ENCODE measurements at places on chromosomes 1 and 21.

DNA sequence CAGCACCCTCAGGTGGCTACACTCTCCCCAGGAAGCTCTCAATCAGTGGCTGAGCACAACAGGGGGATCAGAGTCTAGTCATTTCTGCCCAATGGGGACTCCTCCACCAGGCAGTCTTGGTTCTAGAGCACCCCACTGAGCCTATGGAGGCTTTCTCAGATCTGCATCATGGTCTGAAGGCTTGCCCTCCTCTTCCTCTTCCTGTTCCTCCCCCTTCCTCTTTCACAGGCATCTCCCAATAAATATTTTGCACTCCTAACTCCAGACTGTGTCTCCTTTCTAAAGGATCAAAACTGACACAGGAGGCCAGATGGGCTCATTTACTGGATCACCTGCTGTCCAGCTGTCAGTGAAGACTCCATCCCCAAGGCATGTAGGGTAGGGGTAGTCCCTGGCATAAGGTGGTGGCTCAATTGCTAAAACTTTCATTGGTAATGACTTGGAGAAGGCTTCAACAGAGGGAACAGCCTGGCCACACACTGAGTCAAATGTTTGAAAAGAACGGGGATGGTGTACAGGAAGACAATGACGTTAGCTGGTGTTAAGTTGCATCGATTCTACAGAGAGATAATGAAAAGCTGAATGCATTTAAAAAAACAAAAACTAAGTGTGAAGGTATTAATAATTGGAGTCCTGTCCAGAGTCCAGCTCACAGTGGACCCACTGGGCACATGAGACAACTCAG lies 84.2 kb upstream of the SLC2A1 start:
- DNase-seq, result no peak

- DNase-seq, result no peak
Measured at GRCh38 chr1:26986658-26987057, 6.8 kb upstream of the TRNP1 start.

- DNase-seq, result no peak
Measured at GRCh38 chr1:183678819-183679218, 25.7 kb upstream of the APOBEC4 start.

GRCh38 chr1:185463011-185463410 lies 146.0 kb upstream of the IVNS1ABP start:
- DNase-seq, result no peak

GRCh38 chr1:220219136-220219442 lies 53.2 kb downstream of the RAB3GAP2 start:
- DNase-seq, result no peak

DNA sequence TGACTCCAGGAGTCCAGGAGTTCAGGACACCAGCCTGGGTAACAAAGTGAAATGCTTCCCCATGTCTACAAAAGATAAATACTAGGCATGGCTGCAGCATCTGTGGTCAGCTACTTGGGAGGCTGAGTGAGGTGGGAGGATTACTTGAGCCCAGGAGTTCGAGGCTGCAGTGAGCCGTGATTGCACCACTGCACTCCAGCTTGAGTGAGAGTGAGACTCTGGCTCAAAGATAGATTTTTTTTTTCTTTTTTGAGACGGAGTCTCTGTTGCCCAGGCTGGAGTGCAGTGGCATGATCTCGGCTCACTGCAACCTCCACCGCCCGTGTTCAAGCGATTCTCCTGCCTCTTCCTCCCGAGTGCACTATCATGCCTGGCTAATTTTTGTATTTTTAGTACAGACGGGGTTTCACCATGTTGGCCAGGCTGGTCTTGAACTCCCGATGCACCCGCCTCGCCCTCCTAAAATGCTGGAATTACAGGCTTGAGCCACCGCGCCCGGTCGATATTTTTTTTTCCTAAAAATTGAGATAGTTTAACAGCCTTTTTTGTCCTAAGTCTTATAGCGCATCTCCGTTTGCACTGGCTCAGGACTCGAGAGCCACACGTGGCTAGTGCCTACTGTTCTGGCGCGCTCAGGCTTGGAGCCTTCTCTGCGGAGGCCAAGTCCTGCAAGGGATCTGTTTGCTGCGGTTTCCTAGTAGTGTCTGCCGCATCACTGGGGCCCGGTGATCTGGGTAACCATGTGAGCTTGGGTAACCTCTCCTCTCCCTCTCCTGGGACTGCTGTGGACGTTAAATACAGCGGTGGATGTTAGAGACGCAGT lies 1.0 kb upstream of the MFN2 start:
- DNase-seq, result no peak

- no peak for DNase-seq
Measured at GRCh38 chr1:68167211-68167610, 65.1 kb downstream of the WLS start.

GRCh38 chr1:226886122-226886901 lies 15.9 kb downstream of the PSEN2 start:
- no peak for DNase-seq

DNA sequence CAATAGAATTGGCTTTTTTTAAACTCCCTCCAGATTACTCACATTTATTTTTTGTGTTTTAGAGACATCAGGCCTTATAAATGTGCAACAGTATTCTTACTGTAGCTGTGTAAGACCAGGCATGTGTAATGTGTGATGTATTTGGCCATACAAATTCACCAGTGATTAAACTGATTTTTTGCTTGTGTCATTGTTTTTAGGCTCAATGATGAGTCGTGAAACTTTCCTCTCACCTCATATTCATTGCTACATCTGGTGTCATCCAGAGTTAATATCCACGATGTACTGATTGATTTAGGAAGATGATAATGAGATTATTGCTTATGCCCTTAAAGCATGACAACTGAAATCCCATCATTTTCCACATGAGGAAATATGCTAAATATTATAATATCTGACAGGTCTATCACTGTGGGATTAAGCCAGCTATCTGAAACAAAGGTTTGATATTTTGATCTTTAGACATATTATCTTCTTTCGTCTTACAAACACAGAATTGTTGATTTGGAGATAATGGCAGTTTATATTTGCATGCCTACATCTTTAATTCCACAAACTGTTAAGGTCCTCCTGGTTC lies 487.9 kb downstream of the PTBP2 start:
- no peak for DNase-seq

DNA sequence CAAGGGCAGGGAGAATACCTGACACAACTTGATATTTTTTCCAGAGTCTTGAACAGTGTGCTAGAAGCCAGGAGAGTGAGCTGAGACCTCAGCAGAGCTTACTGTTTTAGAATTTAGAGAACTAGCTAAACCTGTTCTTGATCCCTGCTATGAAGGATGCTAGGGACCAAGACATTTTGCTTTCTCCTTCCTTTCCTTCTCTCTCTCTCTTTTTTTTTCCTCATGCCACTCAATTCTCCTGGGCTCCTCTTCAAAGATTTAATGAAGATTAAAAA lies 99.0 kb downstream of the NGF start:
- no peak for DNase-seq

- no peak for DNase-seq
Measured at GRCh38 chr1:7313826-7314225, 457.3 kb upstream of the VAMP3 start.

DNA sequence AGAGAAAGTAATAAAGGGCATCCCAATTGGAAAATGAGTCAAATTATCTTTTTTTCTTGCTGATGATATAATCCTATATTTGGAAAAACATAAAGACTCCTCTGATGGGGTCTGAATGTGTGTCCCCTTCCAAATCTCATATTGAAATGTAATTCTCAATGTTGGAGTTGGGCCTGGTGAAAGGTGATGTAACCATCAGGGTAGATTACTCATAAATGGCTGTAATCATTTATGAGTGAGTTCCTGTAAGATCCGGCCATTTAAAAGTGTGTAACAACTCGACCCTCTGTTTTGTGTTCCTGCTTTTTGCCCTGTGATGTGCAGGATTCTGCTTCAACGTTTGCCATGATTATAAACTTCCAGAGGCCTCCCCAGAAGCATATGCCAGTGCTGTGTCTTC lies 44.3 kb upstream of the MAP1LC3C start:
- DNase-seq, result no peak

DNA sequence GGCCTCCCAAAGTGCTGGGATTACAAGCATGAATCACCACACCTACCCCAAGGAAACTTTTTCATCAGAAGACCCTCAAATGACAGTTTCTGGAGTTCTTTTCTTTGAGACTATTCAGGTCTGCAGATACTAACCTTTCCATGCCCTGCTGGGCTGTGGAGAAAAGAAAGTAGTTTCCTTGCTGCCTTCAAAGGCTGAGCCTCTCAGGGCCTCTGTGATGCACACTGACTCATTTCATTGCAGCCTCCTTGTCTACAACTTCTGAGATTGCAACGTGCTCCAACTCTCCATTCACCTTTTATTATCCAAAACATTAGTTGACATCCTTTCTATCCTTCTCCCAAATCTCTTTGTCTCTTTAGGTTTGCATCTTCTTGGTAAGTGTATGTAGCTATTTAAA lies 8.8 kb upstream of the SAMSN1 start:
- no peak for DNase-seq

GRCh38 chr21:46038871-46039397 lies 57.4 kb downstream of the COL6A1 start:
- no peak for DNase-seq

GRCh38 chr21:35197992-35198431 lies 148.9 kb upstream of the RUNX1 start:
- no peak for DNase-seq

DNA sequence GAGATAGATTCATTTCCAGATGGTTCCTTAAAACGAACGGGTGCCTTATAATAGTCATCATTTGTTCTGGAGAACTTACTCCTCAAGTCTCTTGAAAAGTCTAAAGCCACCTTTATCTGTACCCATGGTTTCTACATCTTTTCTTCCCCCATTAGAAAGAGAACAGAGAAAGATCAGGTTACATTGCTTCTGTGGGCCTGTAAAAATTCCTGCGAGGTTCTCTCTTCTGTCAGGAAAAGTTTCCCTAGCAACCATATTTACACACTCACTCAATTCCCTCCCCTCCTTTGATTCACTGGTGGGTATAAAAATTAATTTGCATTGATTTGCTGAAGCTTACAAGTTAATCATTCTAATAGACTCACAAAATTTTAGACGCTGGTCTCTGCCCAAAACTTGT lies 6.7 kb downstream of the PHC2 start:
- DNase-seq, result no peak

GRCh38 chr21:28938726-28939125 lies 54.0 kb downstream of the LTN1 start:
- no peak for DNase-seq

GRCh38 chr1:34863501-34863900 lies 4.0 kb upstream of the SMIM12 start:
- no peak for DNase-seq

DNA sequence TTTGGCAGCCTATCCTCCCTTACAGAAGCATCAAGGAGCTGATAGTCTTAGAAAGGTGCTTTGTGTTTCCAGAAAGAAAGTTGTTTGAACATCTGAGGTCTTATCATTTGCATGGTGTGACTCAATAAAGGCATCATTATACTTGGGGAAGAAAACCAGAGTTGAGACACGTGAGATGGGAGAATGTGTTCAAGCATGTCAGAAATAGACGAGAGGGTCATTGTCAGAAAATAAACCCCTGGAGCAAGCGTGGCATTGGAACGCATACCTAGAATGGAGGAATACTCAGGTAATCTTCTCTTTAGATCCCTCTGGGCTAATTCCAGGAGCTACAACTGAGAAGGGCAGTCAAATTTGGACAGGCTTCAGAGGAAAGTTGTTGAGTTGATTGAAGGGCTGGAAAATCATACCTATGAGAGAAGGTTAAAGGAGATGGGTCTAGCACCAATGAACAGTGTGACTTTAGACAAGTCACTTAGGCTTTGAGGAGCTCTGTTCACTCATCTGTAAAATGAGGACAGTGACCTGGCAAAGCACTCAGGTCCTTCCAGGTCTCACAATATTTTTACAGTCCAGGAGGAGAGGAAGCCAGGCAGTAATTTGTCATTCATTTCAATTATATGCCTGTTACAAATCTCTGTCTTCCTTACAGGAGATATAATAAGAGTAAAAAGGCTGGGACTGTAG lies 101.3 kb upstream of the C1orf21 start:
- no peak for DNase-seq

DNA sequence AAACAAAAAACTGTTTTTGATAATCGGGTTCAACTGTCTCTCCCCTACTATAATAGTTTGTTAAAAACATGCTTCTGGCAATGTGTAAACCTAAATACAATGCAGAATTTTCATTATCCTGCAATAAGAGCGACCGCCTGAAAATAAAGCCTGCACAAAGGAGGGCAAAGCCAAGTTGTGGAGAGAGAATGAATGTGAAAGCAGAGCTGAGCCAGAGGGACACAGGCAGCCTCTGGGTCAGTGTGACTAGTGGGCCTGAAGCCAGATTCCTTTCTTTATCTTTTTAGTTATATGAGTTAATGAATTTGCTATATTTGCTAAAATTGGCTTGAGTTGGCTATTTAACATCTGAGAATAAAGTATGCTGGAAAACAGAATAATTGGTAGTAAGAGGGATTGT lies 615.2 kb downstream of the PLA2G4A start:
- DNase-seq, result no peak

GRCh38 chr21:46125846-46126301 lies 28.0 kb downstream of the COL6A2 start:
- DNase-seq, result no peak

DNA sequence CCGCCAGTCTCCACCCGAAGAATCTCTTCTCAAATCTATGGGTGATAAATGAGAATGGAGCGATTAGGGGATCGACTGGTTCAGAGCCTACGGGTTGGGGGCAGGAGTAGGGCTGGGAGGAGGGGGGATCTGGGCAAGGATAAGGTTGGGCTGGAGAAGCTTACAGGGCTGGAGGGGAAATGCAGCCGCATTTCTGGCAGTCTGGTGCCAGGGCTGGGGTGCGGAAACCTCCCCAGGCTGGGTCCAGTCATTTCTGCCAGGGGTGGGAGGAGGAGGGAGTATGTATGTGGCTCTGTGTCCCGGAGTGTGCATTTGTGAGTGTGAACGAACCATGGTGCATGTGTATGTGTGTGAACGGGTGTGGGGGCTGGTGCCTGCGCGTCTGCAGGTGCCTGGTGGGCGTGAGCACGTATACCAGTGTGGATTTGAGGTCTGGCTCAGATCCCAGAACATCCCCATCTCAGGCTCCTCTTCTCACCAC lies 10.2 kb downstream of the C1orf216 start:
- DNase-seq, result no peak

DNA sequence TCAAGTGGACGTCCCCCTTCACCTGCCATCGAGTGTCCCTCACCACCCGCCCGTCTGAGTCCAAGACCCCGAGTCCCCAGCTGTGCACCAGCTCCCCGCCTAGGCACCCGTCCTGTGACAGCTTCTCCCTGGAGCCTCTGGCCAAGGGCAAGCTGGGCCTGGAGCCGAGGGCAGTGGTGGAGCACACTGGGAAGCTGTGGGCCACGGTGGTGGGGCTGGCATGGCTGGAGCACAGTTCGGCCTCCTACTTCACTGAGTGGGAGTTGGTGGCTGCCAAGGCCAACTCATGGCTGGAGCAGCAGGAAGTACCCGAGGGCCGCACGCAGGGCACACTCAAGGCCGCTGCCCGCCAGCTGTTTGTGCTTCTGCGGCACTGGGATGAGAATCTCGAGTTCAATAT lies 63.2 kb downstream of the VWA5B1 start:
- DNase-seq, result no peak
